ENCODE measurements at places on chromosomes 12 and 14.

GRCh38 chr12:119902084-119902509 is 25.0 kb upstream of the CIT start:
- DNase-seq: peak; percentile 23
- H3K4me3 ChIP-seq: no peak overlapping the region
- no peaks in the 10 kb centered on the region for H3K27me3 ChIP-seq
- H3K36me3 ChIP-seq: no peaks in the 10 kb centered on the region
- H3K4me1 ChIP-seq: peaks cover 5% of the 10 kb centered on the region
- H3K27ac ChIP-seq: no peak overlapping the region

DNA sequence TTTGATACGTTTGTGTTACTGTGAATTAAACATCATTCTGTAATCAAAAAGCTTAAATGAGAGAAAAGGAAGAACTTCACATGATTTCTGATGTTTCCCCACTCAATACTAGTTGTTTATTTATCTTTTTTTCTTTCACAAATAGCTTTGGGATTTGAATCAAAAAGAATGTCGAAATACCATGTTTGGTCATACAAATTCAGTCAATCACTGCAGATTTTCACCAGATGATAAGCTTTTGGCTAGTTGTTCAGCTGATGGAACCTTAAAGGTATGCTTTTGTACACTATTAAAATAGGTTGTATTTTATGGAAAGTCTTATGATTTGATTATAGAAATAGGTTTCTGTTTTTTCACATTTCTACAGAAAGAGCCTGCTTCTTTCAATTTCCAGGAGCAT is 41.5 kb downstream of the APAF1 start:
- no peak for DNase-seq
- peaks cover 24% of the 10 kb centered on the region for H3K36me3 ChIP-seq
- H3K4me1 ChIP-seq: no peaks in the 10 kb centered on the region

- no peak overlapping the region for H3K4me3 ChIP-seq
- H3K27ac ChIP-seq: no peak overlapping the region
- no peak for DNase-seq
- no peaks in the 10 kb centered on the region for H3K27me3 ChIP-seq
- no peaks in the 10 kb centered on the region for H3K4me1 ChIP-seq
These were observed 8.0 kb downstream of the CACNB3 start for GRCh38 chr12:48826209-48826855.

DNA sequence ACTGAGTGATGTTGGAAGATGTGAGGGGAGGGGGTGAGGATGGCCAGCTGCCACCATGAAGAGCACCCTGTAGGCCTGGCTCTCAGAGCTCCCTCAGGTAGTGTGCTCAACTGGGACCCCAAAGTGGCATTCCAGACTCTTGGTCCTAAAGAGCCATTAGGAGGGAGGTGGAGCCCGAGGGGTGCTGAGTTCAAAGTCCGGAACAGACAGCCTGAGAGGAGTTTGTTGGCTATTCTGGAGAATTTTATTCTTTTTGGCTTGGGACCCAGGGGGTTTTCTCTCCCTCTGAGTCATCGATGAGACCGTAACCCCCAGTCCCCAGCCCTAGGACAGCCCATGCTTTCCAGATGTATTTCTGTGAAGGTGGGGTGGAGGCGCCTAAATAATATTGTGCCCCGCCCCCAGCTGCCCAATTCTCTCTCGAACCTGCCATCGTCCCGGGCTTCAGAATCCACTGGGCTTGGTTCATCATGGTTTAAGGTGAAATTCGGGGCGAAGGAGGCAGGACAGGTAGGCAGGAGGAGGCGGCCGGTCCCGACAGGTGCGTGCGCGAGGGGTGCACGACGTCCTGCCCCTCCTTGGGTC is 690 bp upstream of the RBP5 start:
- peaks cover 13% of the 10 kb centered on the region for H3K4me1 ChIP-seq
- peak overlapping the region; percentile 66 for H3K4me3 ChIP-seq
- peak overlapping the region; percentile 90 for H3K27ac ChIP-seq
- H3K27me3 ChIP-seq: no peaks in the 10 kb centered on the region
- no peak for DNase-seq

GRCh38 chr14:93105362-93105761 is 10.4 kb downstream of the ITPK1 start:
- H3K4me3 ChIP-seq: no peak overlapping the region
- DNase-seq: no peak
- H3K4me1 ChIP-seq: peaks cover 41% of the 10 kb centered on the region
- no peaks in the 10 kb centered on the region for H3K27me3 ChIP-seq
- peak overlapping the region; percentile 20 for H3K27ac ChIP-seq
- H3K36me3 ChIP-seq: no peaks in the 10 kb centered on the region

DNA sequence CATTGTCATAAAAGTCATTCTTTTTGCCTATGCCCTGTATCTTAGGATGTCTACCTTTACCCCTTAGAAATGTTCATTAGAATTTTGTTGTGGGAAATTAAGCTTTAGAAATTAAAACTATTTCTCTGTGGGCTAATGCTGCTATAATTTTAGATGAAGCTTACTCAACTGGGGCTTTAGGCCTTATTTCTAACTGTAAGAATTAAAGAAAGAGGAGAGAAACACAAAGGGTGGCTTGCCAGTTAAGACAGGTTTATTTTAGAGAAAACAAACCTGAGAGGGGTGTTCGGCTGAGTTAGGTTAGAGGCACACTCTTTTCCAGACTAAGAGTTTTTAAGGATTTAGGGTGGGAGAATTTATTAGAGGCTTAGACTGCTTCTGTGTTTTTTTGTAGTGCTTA is 6.4 kb downstream of the TRIP11 start:
- DNase-seq: no peak
- H3K36me3 ChIP-seq: peaks cover 13% of the 10 kb centered on the region
- no peaks in the 10 kb centered on the region for H3K4me1 ChIP-seq

DNA sequence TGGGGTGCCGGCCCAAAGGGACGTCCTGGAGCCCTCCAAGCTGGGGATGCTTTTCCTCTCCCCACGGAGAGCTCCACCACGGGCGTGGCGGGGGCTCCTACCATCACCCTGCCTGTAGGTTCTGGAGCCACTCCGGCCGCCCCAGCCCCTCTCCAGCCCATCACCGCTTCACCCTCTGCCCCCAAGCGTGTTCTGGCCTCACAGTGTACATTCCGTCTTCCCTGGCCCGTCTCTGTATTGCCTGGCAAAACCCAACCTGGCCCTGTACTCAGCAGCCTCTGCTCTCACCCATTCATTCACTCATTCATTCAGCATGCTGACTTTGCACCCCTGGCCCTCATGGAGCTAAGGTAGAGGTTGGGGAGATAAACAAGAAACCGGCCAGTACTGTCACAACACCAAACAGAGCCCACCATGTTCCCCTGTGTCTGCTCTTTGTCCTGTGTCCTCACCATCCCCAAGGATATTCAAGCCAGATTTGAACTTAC is 20.3 kb downstream of the SLC25A29 start:
- H3K36me3 ChIP-seq: no peaks in the 10 kb centered on the region
- no peak for DNase-seq
- H3K4me1 ChIP-seq: peaks cover 9% of the 10 kb centered on the region
- H3K4me3 ChIP-seq: peak overlapping the region; percentile 84
- H3K27me3 ChIP-seq: no peaks in the 10 kb centered on the region

DNA sequence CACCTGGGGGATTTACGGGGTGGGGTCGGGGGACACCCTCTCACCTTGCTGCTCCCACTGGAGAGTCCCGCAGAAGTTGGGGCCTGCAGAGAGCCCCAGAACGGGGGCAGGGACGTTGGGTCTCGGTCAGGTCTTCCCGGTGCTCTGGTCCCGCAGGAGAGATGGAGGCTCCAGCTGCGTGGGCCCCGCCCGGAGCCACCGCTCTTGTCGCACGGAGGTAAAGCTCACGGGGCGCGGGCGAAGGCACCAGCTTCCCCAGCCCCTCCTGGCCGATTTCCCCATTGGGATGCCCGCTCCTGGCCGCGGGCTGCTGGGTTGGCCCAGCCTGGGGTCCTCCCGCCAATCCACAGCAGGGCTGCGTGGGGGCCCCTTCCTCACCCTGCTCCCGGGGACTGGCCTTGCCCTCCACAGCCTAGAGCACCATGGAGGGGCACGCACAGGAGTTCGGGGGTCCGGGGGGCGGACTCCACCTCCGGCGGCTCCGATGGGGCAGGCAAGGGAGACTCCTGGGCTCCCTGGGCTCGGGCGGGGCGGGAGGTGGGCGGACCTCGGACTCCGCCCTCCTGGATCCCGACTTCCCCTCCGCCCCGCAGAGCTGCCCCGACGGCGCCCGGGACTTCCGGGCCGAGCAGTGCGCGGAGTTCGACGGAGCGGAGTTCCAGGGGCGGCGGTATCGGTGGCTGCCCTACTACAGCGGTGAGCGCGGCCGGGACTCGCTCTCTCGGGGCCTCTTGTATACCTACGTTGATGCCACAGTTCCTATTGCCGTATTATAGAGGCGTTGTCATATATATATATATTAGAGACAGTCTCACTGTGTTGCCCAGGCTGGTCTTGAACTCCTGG is 8.4 kb downstream of the PAPLN start:
- no peaks in the 10 kb centered on the region for H3K27me3 ChIP-seq
- no peaks in the 10 kb centered on the region for H3K4me1 ChIP-seq
- no peak overlapping the region for H3K27ac ChIP-seq

Data from tibial nerve (tissue), 4 donors.